Neuronal stem cell (in vitro differentiated cells): ENCODE measurements at places on chromosomes 3 and 15.
A peak's percentile ranks its signal among the peaks of the same experiment; 100 is the strongest.

DNA sequence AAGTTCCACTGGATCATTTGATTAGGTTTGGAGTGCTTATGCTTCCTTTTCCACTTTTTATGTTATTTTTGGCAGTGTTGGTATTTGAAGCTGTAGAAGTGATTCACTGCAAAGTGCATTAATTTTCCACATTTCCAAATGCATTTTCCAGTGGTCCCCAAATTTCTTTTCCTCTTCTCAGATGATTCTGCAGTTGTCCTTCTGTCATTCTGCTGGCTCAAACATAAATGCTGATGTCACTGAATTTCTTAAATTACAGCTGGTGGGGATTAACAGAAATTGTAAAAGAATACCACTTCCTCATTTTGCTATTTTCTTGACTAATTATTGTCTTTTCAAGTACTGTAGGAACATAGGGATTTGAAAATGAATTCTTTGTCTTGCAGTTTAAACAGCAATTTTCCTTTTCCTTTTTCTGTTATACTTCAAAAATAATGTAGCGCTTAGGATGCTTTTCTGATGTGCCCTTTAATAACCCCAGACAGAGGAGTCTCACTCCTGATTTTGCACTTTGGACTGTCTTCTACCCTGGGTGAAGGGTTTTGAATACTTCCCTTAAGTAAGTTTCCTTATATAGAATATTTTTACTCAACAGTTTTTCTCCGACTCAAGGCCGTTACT, 25.0 kb downstream of the MITF start:
- no peak for DNase-seq
- H3K27me3 ChIP-seq = no peaks in the 10 kb centered on the region
- no peak overlapping the region for H3K27ac ChIP-seq
- no peak overlapping the region for H3K4me3 ChIP-seq
- no peaks in the 10 kb centered on the region for H3K4me1 ChIP-seq

GRCh38 chr3:172159376-172159775, 120.0 kb downstream of the FNDC3B start:
- no peak for DNase-seq
- peaks cover 15% of the 10 kb centered on the region for H3K4me1 ChIP-seq
- no peaks in the 10 kb centered on the region for H3K36me3 ChIP-seq
- no peak overlapping the region for H3K27ac ChIP-seq
- H3K4me3 ChIP-seq = no peak overlapping the region

DNA sequence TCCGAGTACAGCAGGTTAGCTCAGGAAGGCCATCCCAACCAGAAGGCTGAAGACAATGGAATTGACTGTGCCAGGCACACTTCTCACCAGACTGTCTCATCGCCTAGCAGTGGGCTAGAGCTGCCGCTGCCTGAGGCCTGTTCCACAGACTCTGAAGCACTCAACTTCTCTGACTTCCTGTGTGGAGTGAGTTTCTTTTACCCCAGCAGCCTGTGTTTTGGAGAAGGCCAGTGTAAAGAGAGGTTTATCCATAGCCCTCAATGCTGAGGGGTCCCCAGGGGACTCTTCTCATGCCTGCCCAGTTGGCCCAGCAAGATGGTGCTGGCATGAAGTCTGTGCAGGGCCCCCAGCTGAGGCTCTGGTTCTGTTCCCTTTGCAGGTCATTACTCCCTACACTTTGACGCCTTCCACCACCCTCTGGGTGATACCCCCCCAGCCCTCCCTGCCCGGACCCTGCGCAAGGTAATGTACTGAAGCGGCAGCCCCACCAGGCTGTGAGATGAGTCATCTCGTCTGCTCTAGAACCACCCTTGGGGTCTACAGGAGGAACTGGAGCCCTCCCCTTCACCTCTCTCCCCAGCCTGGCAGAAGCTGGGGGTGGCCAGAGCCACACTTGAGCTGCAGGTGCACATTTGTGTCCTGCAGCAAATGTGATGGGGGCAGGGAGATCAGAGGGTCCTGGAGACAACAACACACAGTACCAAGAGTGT, 5.2 kb upstream of the MANF start:
- H3K27ac ChIP-seq = no peak overlapping the region
- no peaks in the 10 kb centered on the region for H3K27me3 ChIP-seq
- no peak overlapping the region for H3K4me3 ChIP-seq
- no peaks in the 10 kb centered on the region for H3K36me3 ChIP-seq
- DNase-seq = no peak

- no peak overlapping the region for H3K27ac ChIP-seq
- no peaks in the 10 kb centered on the region for H3K36me3 ChIP-seq
- DNase-seq = no peak
- H3K27me3 ChIP-seq = no peaks in the 10 kb centered on the region
These were observed 2.3 kb upstream of the P2RY13 start for GRCh38 chr3:151331696-151332095.

GRCh38 chr15:61115679-61116078, 113.4 kb downstream of the RORA start:
- H3K27ac ChIP-seq = no peak overlapping the region
- no peaks in the 10 kb centered on the region for H3K36me3 ChIP-seq
- H3K4me1 ChIP-seq = peaks cover 10% of the 10 kb centered on the region
- no peaks in the 10 kb centered on the region for H3K27me3 ChIP-seq
- H3K4me3 ChIP-seq = no peak overlapping the region
- no peak for DNase-seq

DNA sequence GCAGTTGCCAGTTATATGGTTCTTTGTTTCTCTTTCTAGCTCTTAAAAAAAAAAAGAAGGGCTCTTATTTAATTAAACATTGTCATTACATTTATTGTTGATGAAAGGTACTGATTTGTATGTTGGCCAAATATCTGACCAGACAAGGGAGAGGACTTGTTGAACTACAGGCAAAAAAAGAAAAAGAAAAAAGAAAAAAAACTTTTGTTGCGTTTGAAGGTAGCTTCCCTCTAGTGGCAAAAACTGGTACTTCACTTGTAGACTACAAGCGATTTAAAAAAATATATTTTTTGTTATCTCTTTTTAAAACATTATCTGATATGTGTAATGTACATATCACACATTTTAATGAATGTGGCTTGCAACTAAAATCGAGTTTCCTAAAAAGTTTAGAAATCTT, 280.6 kb downstream of the ROBO2 start:
- no peaks in the 10 kb centered on the region for H3K4me1 ChIP-seq
- H3K27ac ChIP-seq = no peak overlapping the region
- H3K36me3 ChIP-seq = no peaks in the 10 kb centered on the region

DNA sequence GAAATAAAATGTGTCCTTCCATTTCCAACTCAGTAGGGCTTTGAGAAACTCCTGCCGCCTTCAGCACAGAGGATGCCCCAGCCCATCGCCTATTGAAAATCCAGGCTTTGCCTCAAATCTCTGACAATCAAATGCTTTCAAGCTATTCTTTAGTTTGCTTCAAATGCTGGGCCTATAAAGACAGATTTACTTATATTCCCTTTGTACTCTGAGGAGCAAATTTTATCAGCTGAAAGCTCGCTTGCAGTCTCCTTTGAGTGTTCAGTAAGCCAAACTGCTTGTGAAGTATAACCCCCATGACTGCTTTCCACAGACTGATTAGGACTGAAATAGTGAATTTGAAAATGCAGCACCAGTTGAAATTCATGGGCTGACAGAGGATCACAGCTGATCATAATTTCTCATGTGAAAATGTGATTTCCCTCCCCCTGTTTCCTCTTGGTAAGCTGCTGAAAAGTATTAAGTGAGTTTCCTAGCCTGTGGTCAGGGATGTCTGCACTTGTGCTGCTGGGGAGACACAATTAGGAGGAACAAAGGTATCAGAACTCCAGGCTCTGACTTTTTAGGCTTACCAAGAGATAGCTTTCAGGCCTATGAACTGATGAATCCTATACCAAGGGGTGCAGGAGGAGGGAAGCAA, 563.4 kb upstream of the TGFBR2 start:
- peaks cover 10% of the 10 kb centered on the region for H3K4me1 ChIP-seq
- H3K4me3 ChIP-seq = no peak overlapping the region
- no peaks in the 10 kb centered on the region for H3K36me3 ChIP-seq
- no peaks in the 10 kb centered on the region for H3K27me3 ChIP-seq
- no peak for DNase-seq

DNA sequence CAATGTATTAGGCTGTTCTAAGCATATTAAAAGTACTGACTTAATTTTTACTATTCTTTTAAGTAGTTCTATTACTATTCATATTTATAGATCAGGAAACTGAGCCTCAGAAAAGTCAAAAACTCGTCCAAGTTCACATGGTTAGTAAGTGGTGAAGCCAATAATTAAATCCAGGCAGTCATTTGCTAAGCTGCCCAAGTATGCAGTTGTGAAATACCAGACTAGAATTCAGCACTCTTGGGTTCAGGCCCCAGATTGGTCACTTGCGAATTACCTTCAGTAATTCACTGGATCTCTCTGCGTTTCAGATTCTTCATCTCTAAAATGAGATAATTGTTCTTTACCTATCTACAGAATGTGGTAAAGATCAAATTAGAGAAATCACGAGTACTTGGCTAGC, 161.9 kb upstream of the CADPS start:
- H3K4me1 ChIP-seq = no peaks in the 10 kb centered on the region
- H3K27ac ChIP-seq = no peak overlapping the region
- no peaks in the 10 kb centered on the region for H3K27me3 ChIP-seq
- H3K4me3 ChIP-seq = no peak overlapping the region

- H3K27me3 ChIP-seq = no peaks in the 10 kb centered on the region
- H3K36me3 ChIP-seq = peaks cover 93% of the 10 kb centered on the region
- no peak overlapping the region for H3K4me3 ChIP-seq
- H3K4me1 ChIP-seq = peaks cover 5% of the 10 kb centered on the region
- no peak overlapping the region for H3K27ac ChIP-seq
These were observed 75.2 kb upstream of the ACAD9 start for GRCh38 chr3:128804017-128804810.

- no peaks in the 10 kb centered on the region for H3K27me3 ChIP-seq
- no peak for DNase-seq
- no peak overlapping the region for H3K27ac ChIP-seq
- no peak overlapping the region for H3K4me3 ChIP-seq
- peaks cover 2% of the 10 kb centered on the region for H3K4me1 ChIP-seq
These were observed 27.2 kb upstream of the WDR5B start for GRCh38 chr3:122443090-122443489.

DNA sequence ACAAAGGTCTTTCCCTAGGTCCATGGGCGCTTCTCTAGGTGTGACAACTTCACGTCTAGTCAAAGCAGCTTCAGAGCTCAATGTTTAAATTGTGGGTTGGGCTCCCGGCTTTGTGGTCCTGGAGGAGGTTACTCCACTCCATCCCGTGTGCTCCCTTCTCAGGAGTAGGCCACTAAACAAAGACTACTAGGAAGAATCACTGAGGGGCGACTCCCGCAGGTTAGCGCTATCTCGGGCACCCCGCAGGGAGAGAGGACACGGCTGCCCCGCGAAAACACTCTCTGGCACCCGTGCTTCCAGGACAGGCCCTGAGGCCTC, 500 bp downstream of the PARP6 start:
- H3K27me3 ChIP-seq = no peaks in the 10 kb centered on the region
- H3K36me3 ChIP-seq = peaks cover 39% of the 10 kb centered on the region

DNA sequence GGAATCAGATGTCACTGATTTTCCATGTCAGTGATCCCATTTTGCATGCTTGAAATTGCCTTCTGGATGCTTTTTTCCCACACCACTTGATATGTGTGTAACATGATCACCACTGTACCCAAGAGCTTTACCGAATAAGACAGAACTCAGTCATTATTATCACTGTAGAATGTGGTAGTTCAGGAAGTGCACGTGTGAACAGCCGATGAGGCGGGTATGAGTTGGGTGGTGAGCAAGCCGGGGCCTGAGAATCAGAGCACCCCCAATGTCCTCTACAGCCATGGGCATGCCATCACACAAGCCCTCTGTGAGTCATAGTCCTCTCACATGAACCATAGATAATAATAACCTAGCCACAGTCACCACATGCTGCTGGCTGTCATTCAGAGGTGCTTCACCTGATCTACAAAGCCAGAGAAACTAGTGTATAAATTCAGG, 470.8 kb downstream of the SOX2 start:
- H3K4me1 ChIP-seq = peaks cover 14% of the 10 kb centered on the region
- no peak overlapping the region for H3K4me3 ChIP-seq
- no peak for DNase-seq
- H3K27me3 ChIP-seq = no peaks in the 10 kb centered on the region
- no peak overlapping the region for H3K27ac ChIP-seq

- no peak overlapping the region for H3K4me3 ChIP-seq
- no peak overlapping the region for H3K27ac ChIP-seq
- no peak for DNase-seq
- H3K36me3 ChIP-seq = no peaks in the 10 kb centered on the region
- peaks cover 3% of the 10 kb centered on the region for H3K27me3 ChIP-seq
These were observed 84.1 kb downstream of the ABHD5 start for GRCh38 chr3:43774799-43775198.

- H3K4me1 ChIP-seq = peaks cover 6% of the 10 kb centered on the region
- DNase-seq = no peak
- H3K36me3 ChIP-seq = peaks cover 63% of the 10 kb centered on the region
- H3K4me3 ChIP-seq = no peak overlapping the region
- H3K27ac ChIP-seq = no peak overlapping the region
These were observed 29.8 kb downstream of the LARS2 start for GRCh38 chr3:45417930-45418847.

DNA sequence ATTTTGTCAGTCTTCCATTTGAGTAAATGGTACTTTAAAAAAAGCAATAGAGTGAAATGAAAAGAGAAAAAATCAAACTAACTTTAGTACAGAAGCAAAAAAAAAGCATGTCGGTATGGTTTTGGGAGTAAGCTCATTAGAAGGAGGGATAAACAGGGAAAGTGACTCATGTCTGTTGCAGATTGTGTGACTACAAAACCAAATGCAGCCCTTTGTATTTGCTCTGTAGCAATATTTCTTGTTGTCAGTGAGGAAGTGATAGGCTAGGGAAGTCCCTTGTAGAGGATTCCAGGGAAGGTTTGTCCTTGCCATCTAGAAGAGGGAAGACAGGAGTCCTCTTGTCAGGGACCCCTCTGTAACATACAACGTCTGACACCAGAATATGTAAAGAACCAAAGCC, 150.5 kb upstream of the POU1F1 start:
- no peak overlapping the region for H3K4me3 ChIP-seq
- no peaks in the 10 kb centered on the region for H3K36me3 ChIP-seq
- no peaks in the 10 kb centered on the region for H3K4me1 ChIP-seq
- H3K27ac ChIP-seq = no peak overlapping the region
- no peaks in the 10 kb centered on the region for H3K27me3 ChIP-seq

DNA sequence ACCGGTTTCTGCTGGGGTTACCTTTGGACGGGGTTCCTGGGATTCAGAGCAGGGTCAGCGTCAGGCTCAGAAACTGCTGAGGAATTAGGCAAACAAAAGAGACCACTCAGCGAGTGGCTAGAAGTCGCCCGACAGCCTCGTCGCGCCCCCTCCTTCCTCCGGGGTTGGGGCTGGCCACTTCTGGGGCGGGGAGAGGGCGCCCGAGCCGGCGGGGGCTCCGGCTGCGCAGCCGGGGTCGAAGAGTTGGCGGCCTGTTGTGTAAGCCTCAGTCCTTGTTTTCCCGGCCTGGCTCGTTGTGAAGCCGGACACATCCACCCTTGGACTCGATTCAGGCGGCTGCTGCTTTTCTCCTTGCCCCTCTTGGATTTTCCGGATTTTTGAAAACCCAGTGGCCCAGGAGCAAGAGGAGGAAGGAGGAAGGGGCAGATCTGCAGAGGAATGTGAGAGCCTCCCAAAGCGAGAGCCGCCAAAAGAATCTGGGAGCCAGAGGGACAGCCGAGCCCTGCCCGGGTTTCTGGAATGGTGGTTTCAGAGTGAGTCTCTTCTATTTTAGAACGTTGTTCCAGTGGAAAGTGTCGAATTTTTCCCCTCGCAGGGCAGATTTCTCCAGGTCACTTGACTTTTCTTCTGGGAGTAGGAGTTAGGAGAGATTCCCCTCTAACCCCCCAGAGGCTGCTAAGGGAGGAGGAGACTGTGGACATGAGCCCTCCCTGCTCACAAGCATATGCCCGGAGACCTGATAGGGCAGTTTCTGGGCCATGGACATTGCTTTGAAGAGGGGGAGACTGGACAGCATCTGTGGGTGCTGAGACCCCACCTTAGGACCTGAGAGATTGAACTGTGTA, 666 bp downstream of the SNX33 start:
- peak overlapping the region; percentile 98 for H3K4me3 ChIP-seq
- peaks cover 9% of the 10 kb centered on the region for H3K27me3 ChIP-seq
- DNase-seq = peak; percentile 72
- H3K27ac ChIP-seq = peak overlapping the region; percentile 93
- peaks cover 44% of the 10 kb centered on the region for H3K4me1 ChIP-seq
